ENCODE measurements at places on chromosomes 5 and 9.

DNA sequence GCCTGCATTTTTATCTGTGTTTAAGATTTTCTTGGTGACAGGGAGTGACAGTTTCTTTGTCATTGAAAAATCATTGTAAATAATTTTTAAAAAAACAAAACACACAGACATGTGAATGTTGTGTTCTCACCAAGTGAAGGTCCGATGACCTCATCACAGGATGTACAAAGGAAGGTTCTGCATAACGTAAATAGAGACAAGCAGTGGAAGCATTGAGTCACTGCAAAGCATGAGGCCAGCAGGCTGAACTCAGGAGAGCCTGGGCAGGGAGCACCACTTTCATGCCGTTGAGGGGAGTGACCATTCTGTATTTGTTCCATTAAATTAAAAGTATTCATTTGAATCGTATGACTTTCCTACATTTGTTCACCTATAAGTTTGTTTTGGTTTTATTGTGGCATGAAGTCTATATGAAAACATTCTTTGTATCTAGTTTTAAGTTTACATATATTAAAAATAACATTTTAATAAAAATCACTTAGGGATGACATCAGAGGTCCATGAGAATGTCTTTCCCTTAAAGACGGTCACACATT is 70.4 kb upstream of the TLE1 start:
- no peak for DNase-seq

DNA sequence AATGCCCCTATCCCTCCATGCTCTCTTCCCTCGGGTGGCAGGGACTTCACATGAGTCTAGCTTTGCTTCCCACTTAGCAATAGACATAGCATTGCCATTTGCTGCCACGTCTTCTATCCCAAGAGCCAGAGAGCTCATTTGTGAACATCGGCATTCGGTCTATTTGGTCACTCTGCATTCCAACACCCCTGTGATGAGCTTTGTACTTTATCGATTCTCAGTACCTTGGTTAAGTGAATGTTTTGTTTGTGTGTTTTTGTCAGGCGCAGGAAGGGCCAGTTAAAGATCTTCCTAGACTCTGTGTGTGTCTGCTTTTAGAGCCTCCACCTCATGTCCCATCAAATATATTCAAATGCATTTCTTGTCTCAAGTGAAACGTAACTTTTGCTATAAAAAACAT is 141.7 kb downstream of the TARS1 start:
- no peak for DNase-seq

DNA sequence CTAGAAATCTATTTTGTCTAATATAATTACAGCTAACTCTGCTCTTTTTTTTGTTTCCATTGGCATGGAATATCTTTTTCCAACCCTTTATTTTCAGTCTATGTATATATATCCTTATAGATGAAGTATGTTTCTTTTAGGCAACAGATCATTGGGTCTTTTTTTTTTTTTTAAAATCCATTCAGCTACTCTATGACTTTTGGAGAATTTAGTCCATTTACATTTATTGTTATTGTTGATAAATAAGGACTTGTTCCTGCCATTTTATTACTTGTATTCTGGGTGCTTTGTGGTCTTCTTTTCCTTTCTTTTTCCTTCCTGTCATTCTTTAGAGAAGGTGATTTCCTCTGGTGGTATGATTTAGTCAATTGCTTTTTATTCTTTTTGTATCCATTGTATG is 296.8 kb downstream of the SMARCA2 start:
- DNase-seq, result no peak

DNA sequence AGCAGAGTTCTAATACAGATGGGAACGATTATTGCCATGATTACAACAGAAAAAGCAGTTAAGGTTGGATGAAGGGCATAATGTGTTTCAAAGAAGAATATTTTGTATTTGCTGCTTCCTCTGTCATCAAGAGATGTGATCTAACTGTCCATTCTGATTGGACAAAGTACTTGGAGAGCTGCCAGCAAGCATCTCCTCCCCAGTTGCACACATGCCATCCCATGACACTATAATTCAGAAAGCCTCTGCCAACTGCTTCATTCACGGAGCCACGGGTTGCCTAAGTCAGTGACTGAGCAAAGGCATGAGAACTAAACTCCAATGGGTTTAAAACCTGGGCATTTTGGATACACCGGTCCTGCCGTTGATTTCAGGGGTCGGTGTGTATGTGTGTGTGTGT is 253.8 kb downstream of the CRB2 start:
- no peak for DNase-seq

DNA sequence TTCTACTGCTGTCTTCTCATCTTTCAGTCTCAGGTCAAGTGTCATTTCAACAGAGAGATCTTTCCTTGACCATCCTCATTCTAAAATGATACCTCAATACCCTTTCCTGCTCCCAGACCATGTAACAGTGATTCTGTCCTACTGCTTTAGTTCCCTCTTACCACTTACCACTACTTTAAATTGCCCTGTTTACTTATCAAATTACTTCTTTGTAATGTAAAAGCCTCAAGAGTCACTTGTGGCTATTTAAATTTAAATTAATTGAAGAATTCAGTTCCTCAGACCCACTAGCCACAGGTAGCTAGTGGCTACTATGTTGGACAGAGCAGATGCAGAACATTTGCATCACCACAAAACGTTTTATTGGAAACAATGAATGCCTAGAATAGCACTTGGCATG is 217.3 kb downstream of the ADAMTS6 start:
- DNase-seq, result no peak

DNA sequence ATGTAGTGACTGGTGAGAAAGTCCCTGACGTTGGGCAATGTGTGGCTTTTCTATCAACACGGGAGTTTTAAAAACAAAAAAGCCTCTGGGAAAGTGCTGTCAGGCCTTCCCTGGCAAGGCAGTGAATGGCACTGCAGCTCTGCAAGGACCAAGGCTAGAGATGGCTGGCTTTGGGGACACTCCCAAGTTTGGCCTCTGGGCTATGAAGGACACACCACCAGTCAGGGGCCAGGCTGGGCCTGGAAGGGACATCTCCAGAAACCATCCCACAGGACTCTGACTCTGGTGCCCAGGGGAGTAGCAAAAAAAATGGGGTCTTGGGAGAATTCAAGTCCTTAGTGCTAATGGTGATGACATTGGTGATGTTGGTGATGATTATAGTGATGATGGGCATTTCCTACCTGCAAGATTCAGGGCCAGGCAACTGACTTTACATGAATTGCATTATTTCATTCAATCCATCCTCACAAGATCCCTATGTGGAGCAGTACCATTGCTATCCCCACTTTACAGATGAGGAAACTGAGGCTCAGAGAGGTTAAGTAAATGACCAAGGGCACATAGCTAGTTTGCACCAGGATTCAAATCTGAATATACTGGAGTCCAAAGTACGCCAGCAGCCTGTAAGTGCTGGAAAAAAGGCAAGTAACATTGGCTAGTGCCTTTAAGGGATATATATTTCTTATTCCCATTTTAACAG is 2.6 kb upstream of the PPARGC1B start:
- no peak for DNase-seq

DNA sequence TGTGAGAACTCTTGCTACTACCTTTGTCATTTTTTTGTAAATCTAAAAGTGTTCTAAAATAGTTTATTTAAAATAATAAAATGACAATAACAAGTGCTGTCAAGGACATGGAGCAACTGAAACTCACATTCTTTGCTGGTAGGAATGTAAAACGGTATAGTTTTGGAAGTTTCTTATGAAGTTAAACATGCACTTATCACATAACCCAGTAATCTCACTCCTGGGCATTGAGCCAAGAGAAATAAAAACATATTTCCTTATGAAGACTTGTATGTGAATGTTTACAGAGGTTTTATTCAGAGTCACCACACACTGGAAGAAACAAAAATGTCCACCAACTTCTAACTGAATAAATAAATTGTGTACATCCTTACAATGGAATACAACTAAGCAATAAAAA is 46.0 kb upstream of the COL15A1 start:
- DNase-seq, result no peak

GRCh38 chr9:103003689-103004088 is 8.6 kb downstream of the CYLC2 start:
- DNase-seq, result no peak

- DNase-seq, result no peak
These were observed 88.6 kb upstream of the FANCC start for GRCh38 chr9:95406121-95406520.

DNA sequence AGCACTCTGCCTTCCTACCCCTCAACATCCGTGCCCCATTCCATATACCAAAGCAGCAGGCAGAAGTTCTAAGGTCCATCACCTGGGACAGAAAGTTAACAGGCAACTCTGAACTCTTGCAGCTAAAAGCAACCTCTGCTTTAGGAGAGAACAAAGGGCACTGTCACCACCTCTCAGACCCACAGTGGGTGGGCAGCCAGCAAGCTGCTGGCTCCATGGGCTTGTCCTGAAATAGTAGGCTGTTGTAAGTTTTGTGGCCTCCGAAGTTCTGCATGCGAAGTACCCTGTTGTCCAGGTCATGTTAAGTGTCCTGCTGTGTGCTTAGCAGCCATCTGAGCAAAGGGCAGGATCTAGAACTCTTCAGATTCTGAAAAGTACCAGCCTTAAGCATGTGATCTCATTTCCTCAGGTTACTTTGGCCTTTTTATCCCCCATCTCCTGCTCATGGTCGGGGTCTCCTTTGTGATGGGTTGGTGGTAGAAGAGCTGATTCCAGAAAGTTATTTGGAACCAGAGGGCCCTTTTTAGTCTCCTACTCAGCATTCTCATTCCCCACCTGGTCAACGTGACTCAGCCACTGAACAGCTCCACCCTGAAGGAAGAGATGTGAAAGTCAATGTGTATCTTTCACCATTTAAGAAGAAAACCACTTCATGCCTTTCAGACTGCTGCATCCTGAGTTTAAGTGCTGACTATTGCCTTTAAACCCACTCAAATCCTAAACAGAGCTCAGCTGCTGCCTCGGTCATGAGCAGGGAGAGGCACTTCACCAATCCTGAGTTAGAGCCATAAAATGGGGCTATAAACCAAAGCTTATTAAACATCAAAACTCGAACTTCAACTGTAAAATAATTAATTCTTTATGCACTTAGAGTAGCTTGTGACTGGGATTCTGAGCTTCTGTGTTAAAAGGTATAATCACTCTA is 121.4 kb downstream of the DPYSL3 start:
- no peak for DNase-seq

DNA sequence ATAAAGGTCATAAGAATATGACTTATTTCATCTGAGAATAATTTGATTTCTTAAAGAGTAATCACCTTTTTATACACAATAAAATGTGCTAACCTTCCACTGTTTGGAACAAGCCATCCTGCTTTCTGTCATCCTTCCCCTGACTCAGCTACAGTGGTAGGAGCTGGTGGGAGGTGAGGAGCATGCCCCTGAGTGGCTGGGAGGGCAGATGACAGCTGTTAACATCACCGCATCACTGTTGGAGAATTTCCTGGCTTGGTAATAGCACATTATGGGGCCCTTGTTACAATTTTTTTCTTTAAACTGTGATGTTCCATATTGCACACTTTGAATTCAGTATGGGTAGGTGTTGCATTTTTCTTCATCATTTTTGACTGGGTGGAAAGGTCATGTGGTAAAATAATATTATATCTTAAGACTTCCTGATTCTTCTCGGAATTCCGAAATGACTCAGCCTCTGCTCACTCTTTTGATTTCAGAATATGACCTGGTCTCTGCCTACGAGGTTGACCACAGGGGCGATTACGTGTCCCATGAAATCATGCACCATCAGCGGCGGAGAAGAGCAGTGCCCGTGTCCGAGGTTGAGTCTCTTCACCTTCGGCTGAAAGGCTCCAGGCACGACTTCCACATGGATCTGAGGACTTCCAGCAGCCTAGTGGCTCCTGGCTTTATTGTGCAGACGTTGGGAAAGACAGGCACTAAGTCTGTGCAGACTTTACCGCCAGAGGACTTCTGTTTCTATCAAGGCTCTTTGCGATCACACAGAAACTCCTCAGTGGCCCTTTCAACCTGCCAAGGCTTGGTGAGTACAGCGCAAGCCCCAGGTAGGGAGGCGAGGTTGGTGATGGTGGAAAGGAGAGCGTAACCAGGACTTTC is 5.8 kb downstream of the ADAMTS16 start:
- DNase-seq, result no peak

GRCh38 chr9:223152-223551 is 8.5 kb downstream of the DOCK8 start:
- DNase-seq, result no peak

DNA sequence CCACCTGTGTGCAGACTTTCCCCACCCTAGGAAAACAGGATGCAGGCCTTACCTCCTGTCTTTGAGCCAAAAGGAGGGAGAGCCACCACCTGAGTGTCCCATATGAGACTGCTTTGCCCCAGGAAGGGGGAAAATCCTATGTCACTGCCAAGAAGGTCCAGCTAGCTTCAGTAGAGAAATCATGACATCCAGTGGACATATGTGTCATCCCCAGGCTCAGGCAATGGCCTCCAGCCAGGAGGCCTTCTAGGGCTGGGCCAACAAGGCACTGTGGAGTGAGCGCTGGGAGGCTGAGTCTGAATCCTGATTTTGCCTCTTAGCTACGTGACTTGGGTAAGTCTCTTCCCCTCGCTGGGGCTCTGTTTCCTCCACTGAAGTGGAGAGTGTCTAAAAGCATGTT is 60.2 kb downstream of the SMIM23 start:
- DNase-seq, result no peak

GRCh38 chr5:136424835-136425584 is 59.7 kb upstream of the TRPC7 start:
- DNase-seq, result peak; percentile 44

DNA sequence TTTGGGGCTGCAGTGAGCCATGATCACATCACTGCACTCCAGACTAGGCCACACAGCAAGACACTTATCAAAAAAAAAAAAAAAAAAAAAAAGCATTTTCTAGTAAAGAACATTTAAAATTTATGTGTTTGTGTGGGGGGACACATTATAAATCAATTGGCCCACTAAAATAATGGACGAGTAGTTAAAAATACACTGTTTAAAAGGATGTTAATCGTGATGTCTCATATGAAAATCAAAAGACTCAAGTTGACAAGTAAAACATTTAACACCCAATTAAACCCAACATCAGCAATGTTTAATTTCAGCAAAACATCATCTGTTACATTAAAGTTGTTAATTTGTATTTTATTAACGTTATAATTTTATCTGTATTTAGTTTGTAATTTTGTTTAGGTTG is 152.3 kb downstream of the MAPKAP1 start:
- no peak for DNase-seq

GRCh38 chr5:58440901-58441460 is 18.9 kb downstream of the PLK2 start:
- DNase-seq, result no peak

DNA sequence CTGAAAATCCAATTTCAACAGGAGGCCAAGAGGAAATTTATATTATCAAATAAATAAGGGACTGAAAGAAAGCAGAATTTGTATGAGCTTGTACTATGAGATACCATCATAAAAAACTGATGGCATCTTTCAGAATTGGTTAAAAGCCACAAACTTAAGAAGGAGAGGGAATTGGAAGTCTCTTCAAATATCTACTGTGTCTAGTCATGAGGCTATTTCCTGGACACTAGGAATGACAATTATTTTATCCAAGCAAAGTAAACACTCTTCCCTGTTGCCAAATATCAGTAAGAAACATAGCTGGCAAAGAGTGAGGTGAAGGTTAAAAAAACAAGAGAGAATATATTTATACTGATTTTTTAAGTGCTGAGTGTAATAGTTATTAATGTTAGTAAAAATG is 101.5 kb upstream of the ARRDC3 start:
- DNase-seq, result no peak
